ENCODE measurements at places on chromosomes 16 and 17.

DNA sequence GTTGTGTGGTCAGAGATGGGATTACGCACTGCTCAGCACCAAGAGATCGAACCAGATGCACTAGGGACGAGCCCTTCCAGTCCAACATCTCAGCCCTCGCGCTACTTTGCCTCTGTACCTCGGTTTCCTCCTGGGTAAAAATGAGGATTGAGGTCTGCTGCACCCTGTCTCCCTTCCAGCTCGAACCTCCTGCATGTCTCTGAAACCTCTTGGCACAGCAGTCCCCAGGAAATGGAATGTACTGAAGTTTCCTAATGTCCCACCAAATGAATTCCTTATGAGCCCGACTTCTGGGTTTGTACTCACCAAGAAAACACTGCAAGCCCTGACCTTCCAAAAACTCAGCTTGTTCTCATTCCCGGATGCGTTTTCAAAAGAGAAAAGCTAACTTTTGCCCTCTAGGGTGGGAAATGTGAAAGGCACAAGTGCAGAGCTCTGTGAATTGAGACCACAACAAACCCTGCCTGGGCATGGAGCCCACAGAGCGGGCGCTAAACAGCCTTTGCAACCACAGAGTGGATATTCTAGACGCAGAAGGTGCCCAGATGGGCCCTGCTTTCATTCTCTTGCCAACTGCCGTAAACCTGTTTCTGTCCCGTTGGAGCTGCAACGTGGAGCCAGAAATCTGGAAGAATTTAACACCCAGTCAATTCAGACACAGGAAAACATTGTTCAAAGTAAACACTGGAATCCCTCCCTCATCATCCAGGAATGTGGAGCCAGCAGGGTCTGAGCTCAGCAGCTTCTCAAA, 10.3 kb downstream of the CDRT4 start:
- no peak for DNase-seq

DNA sequence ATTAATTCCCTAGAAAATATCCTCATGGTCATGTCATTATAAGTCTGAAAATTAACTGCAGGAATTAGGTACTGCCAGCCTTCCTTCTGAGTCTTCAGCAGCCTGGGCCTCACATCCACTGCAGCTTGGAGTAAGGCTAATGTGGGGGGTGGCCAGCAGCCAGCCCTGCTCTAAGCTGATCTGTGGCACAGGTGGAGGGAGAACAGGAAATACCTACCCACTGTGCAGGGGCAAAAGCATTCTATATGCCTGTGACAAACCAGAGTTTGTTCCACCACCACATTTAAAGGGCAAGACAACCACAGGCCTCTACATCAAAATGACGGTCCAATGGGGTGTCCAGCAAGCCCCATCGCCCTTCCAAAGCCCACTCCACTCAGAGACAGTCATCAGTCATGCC, 9.4 kb downstream of the NPRL3 start:
- no peak for DNase-seq

- DNase-seq: no peak
These were observed 29.4 kb downstream of the ANKFY1 start for GRCh38 chr17:4234401-4234800.

GRCh38 chr16:23423496-23424049, 29.4 kb downstream of the COG7 start:
- peak; percentile 53 for DNase-seq

DNA sequence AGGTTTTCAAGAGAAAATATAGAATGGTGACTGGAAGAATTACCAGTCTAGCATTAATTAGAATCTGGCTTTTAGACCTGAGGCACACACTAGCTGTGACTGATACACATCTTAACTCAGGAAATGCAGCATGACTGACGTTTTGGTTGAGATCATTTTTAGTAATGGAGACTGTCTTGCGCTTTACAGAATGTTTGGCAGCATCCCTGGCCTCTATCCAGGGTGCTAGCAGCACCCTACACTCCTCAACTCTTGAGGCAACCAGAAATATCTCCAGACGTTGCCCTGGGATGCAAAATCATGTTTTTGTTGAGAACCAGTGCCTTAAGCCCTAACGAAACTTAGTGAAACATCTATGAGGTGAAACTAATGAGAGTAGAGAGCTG, 109.0 kb downstream of the HS3ST3A1 start:
- no peak for DNase-seq

DNA sequence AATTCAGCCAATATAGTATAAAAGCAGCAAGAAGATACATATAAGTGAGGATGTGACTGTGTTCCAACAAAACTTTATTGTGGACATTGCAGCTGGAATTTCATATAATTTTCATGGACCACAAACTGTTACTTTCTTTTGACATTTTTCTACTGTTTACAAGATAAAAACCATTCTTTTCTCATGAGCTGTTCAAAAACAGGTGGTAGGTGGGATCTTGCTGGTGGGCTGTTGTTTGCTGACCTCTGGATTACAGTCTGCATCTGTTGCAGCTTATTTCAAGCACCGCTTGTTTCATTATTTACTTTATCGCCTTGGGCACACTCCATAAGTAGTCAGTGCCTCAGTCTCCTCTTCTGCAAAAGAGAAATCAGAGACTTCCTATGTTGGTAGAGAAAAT, 99.5 kb downstream of the CDH13 start:
- no peak for DNase-seq

DNA sequence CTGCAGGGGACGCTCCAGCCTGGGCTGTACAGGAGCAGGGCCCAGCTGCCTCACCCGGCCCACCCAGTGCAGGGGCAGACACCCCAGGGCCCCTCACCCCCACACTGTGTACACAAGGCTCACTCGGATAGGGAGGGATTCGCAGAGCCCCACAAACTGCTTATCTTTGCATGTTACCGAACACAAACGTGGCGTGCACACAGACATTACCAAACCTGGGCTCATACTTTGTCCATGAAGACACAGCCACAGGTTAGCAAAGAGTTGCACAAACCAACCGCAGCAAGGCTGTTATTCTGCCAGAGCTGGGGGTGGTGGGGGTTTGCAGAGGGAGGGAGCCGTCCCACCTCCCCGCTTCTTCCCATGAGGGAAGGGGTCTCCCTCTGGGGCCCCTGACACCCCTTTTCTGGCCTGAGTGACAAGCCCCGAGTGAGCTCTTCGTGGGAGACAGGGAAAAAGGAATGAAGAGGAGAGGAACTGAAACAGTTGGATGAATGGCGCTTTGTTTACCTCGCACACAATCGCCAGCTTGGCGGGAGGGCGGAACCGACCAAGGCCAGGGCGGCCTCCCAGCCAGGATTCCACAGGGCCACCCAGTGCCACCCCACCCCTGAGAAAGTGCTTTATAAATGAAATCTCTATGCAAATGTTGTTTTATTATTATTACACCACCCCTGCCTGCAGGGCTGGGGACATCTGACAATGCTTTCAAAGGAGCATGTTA, 434 bp upstream of the CPSF4L start:
- DNase-seq: no peak

GRCh38 chr17:51725185-51725584, 433.3 kb downstream of the CA10 start:
- no peak for DNase-seq

GRCh38 chr16:21708533-21709115, 44.9 kb downstream of the OTOA start:
- DNase-seq: peak; percentile 60

GRCh38 chr16:88652762-88653063, 1.9 kb upstream of the CYBA start:
- no peak for DNase-seq

DNA sequence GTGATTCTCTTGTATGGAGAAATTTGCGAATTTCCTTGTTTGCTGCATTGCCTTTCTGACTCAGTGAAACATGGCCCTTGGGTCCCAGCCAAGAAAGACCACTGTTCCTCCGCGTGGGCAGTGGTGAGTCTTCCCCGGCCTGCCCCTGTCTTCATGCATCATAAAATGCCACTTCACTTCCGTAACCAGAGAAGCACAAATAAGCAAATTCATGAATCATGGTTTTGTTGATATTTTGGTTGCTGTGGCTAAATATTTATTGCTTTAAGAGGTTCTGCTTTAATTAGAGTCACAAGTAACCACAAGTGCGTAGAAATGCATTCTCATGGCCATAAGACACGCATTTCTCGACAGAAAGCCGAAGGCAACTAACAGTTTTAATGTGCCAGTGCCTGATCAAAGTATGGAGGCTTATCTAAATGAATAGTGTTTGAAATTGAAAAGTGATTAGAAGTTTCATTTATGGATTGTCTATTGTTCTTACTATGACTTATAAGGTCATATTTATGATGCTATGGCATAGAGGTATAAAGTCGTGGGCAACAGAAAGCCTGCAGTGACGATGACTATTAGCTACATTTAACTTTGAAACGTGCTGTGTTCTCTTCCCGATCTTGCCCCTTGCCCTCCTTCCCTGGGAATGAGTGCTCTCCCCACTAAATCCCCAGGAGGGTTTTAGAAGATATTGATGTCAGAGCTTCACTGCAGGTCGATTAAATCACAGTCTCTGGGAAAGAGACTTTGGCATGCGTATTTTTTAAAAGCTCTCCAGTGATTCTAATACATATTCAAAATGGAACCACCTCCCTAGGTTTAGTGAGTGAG, 76.0 kb downstream of the WIPI1 start:
- no peak for DNase-seq

DNA sequence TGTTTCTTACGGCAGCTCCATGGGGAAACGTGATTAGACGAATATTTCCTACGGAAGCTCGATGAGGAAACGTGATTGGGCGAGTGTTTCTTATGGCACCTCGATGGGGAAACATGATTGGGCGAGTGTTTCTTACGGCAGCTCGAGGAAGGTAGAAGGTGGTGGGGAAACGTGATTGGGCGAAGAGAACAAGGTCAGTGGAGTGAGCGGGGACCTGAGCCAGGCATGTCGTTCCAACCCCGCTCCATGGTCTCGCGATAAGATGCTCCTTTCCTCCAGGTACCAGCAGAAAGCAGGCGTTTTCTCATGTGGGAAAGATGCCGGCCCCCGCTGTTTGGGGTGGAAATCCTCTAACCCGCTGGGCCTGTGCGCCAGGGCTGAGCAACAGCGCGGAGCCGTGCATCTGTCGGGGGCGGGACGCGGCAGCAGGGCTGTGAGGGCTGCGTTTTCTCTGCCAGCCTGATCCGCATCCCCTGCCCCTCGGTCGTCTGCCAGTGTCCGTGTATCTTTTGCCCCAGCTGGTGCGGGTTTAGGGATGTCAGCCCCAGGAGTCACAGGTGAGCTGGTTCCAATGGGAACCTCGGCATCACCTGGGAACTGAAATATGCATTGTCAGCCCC, 25.6 kb upstream of the DOC2B start:
- no peak for DNase-seq

- DNase-seq: no peak
These were observed 22.3 kb downstream of the CA10 start for GRCh38 chr17:52136166-52136565.

GRCh38 chr16:11105038-11105903, 150.7 kb downstream of the SOCS1 start:
- no peak for DNase-seq

DNA sequence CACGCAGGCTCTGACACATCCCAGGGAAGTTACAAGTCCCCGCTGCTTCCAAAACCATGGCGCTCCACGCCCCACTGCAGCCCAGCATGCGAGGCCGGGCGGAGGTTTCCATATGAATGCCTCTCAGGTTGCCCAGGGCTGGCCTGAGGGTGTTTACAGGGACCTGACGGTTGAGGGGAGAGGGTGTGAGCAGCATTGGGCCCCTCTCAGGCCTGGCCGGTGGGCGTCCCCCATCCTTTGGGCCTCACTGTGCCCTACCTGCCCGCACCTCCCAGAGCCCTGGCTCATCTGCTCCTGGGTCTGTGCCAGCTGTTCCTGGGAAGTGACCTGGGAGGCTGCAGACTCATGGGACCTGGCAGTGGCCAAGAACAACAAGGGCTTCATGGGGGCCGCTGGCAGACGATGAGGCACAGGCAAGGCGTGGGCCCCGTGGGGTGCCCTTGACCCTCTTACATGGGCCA, 173.5 kb downstream of the C16orf95 start:
- DNase-seq: no peak

GRCh38 chr17:13410874-13411273, 190.9 kb downstream of the HS3ST3A1 start:
- DNase-seq: no peak

DNA sequence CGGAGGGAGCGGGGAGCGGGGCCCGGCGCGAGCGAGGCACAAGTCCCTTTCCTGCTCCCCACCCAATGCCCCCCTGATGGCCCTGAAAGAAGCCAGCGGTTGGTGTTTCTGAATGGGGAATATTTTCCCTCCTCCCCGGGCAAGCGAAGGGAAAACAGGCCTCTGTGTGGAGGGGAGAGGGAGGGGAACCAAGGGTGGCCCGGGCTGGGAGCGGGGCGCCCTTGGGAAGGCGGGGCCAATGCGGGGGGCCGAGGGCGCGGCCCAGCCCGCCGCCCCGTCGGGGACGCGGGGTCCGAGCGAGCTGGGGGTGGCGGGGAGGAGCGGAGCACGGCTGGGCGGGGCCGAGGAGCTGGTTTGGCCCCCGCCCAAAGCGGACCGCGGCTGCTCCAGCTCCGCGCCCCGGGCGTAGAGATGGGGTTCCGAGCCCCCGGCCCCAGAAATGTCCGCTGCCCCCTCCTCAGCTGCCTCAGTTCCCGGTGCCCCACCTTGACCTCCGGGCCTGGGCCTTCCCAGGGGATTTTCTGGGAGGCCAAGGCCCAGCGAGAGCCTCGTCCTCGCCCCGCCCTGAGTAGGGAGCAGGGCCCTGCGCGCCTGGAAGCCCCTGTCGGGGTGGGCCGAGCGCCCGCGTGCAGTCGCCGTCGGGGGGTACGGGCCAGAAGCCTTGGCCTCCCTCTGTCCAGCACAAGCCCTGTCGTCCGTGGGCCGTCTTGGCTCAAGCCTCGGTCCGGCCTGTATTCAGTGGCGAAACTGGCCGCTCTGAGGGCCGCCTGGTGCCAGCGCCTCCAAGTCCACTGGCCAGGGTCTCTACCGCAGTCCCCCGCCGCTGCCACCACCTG, 3.9 kb upstream of the HEXIM1 start:
- DNase-seq: no peak

DNA sequence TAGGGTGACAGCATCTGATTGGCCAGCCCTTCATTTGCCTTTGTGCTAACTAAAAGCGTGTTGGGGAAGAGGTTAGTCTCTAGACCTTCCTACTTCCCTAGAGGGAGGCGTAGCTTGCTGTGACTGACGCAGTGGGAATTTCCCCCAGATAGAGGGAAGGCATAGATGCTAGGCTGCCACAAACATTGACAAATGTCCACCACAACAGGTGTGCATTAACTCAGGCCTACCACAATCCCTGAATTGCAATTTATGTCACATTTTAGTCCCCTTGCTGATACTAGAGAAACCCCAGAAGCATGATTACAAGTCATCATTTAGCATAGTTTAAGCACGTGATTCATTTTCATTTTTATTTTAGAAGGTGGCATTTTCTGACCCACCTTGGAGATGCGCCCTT, 76.3 kb upstream of the WSB1 start:
- DNase-seq: no peak

DNA sequence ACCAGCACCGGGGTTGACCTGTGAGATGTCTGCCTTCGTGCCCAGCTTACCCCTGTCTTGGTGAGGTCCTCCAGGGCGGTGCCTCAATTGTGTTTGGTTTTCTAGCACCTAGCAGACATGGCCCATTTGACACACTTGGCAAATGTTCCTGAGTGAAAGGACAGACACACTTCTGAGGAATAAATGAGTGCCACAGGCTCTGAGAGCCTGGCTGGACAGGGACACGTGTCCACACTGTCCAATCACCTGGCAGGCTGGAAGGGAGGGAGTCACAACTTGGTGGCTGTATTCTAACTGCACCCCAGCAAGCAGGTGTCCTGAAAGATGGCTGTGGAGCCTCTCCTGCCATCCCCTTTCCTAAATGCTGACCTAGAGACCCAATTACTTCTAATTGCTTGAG, 7.4 kb downstream of the MAP3K14 start:
- DNase-seq: no peak

GRCh38 chr16:10655415-10655977, 39.2 kb downstream of the TEKT5 start:
- no peak for DNase-seq

- DNase-seq: no peak
These were observed 31.4 kb downstream of the B9D1 start for GRCh38 chr17:19331134-19331533.

Measured in NCI-H1105 treated with DMSO at 0.1 percent for 48 hours (cell line).